ENCODE measurements at places on chromosomes 1 and 21.

- H3K27ac ChIP-seq, result no peak overlapping the region
- no peak overlapping the region for H3K4me3 ChIP-seq
- peaks cover 6% of the 10 kb centered on the region for H3K4me1 ChIP-seq
- DNase-seq, result peak; percentile 81
- no peaks in the 10 kb centered on the region for H3K36me3 ChIP-seq
These were observed 4.5 kb downstream of the TTC24 start for GRCh38 chr1:156583821-156584622.

GRCh38 chr1:185917646-185918045 is 183.5 kb downstream of the HMCN1 start:
- H3K27me3 ChIP-seq, result no peaks in the 10 kb centered on the region
- H3K36me3 ChIP-seq, result no peaks in the 10 kb centered on the region
- no peak overlapping the region for H3K27ac ChIP-seq
- no peak overlapping the region for H3K4me3 ChIP-seq

DNA sequence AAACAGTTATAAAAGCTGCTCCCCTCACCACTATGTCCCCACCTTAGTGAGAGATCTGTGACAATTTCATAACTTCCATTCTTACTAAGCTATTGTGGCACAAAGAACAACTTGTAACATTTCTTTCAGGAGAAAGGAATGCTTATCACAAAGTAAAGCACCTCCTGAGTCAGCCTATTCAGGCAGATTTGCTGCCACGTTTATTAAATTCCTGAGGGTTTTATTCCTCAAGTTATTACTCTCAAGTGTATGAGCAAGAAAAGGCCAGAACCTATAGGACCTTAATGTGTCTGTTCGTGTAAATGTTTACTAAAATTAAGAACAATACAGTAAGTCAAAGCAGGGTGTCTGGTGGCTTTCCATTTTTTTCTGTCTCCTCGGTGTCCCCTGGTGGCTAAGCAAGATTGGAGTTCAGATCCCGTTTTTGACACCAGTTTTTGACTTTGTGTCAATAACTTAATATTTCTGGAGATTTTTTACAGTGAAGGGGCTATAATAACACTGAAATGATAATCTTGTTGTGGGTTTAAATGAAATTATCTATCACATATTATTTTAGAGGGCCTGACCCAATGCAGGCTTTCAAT is 1539.6 kb downstream of the BRINP3 start:
- no peak overlapping the region for H3K4me3 ChIP-seq
- no peaks in the 10 kb centered on the region for H3K4me1 ChIP-seq
- no peaks in the 10 kb centered on the region for H3K36me3 ChIP-seq
- no peaks in the 10 kb centered on the region for H3K27me3 ChIP-seq
- no peak for DNase-seq

DNA sequence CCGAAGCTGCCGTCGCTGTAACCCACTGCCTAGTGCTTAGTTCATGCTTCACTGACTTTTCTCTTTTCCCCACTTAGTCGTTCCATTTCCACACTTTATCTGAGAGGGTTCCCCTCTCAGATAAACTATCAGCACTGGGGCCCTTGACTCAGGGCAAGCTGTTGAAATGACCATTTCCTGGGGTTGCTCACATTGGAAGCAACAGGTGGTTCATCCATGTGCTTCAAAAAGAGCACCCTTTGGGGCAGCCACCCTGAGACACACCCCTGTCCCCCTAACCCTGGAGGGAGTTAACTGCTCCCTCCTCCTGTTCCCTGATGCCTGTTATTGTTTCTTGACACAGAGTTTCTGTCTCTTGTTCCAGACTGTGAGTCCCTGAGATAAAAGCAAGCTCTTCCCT is 107.2 kb downstream of the PTPRU start:
- no peaks in the 10 kb centered on the region for H3K4me1 ChIP-seq
- H3K27me3 ChIP-seq, result no peaks in the 10 kb centered on the region
- no peak for DNase-seq
- H3K36me3 ChIP-seq, result no peaks in the 10 kb centered on the region
- H3K27ac ChIP-seq, result no peak overlapping the region

- no peak overlapping the region for H3K27ac ChIP-seq
- DNase-seq, result no peak
- H3K4me1 ChIP-seq, result no peaks in the 10 kb centered on the region
- H3K36me3 ChIP-seq, result no peaks in the 10 kb centered on the region
These were observed 13.3 kb downstream of the OVAAL start for GRCh38 chr1:180571832-180572636.

DNA sequence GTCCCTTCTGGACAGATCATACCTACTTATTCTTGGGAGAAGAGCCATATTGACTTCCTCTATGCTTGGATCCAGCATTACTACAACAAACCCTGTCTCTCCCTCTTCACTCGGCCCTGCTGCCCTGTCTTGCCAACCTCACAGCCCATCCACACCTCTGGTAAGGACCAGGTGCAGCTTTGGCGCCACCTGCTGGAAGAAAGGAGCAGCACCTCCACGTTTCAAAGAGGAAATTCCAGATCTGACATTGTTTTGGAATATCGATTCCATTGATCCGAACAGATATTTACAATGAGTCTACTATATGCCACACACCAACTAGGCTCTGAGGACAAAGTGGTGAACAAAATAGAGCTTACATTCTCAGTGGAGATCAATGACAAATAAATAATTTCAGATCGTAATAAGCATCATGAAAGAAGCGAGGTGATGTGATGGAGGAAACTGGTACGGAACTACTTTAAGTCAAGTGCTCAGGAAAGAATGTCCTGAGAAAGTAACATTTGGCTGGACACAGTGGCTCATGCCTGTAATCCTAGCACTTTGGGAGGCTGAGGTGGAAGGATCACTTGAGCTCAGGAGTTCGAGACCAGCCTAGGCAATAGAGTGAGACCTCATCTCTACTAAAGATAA is 18.7 kb downstream of the MFSD2A start:
- DNase-seq, result peak; percentile 77
- no peaks in the 10 kb centered on the region for H3K4me1 ChIP-seq
- H3K4me3 ChIP-seq, result no peak overlapping the region
- H3K36me3 ChIP-seq, result no peaks in the 10 kb centered on the region
- H3K27ac ChIP-seq, result no peak overlapping the region

DNA sequence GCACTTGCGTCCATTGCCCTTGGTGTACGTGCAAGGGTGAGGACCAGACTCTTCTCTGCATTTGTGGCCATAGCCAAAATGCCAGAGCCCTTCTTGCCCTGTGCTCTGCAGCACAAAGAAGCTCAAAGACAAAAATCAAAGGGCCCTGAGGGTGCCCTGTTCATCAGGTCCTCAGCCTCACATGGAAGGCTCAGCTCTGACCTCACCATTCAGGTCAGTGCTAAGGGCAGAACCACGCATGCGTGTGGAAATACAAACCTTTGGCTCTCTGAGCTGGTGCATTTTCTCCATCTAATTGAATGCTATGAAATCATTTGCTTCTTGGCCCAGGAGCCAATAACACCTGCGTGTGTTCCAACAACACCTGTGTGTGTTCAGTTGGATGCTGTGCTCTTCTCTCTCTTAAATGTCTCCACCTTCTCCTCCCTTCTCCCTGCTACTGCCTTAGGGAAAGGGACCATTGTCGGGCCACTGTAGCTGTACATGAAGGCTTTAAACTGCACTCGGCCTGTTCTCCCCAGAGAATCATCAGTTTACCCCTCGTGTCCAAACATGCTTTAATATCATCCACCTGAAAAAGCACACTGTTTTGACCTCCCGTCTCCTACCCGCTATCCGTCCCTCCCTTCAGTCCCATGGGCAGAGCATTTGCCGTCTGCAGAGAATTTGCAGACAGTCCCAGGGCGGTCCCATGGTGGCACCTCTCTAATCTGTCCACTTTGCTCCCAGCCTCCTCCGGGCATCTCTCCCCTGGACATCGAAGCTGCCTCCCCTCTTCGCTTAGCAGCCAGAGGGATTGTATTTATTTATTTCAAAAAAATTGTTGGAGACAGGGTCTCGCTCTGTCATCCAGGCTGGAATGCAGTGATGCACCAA is 60.6 kb downstream of the EVA1C start:
- no peak overlapping the region for H3K4me3 ChIP-seq
- peaks cover 55% of the 10 kb centered on the region for H3K36me3 ChIP-seq
- peaks cover 20% of the 10 kb centered on the region for H3K4me1 ChIP-seq

DNA sequence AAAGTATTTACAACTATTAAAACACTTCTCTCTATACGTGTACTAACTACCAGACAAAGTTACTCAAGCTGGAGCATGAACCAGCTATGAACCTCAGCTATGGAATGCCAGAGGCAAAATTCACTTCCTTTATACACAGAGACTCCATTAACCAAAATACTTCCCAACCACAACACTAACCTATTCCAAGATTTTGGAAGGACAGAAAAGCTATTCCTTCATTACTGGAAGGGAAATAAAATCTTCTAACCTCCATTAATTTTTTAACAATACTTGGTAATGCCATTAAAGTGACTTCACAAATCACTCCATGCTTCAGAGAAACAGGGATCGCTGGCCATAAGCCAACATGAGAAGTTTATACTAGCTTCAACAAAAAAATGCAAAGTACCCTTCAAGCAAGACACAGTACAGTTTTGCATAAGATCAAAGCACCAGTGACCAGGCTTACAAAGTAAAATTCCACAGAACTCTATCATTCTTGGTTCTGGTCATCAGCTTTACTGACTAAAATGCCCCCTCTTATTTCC is 58.0 kb downstream of the PUM1 start:
- peaks cover 45% of the 10 kb centered on the region for H3K4me1 ChIP-seq
- H3K4me3 ChIP-seq, result no peak overlapping the region
- no peaks in the 10 kb centered on the region for H3K36me3 ChIP-seq
- no peak for DNase-seq
- H3K27ac ChIP-seq, result no peak overlapping the region
- no peaks in the 10 kb centered on the region for H3K27me3 ChIP-seq

DNA sequence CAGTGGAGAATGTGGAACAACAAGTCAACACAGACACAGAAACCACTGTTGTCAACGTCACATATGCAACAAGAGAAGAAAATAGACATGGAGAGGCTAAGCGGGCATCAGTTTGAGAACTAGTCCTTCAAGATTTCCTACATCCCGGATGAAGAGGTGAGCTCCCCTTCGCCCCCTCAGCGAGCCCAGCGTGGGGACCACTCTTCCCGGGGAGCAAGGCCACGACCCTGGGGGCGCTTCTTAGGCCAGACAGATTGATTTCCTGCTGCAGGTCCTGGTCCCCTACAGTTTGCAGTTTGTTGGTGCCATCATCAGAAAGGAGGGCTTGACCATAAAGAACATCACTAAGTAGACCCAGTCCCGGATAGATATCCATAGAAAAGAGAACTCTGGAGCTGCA is 113.0 kb downstream of the NBPF12 start:
- no peaks in the 10 kb centered on the region for H3K27me3 ChIP-seq
- DNase-seq, result no peak
- no peaks in the 10 kb centered on the region for H3K36me3 ChIP-seq
- H3K4me3 ChIP-seq, result no peak overlapping the region

GRCh38 chr1:243323491-243323890 is 67.7 kb downstream of the SDCCAG8 start:
- no peaks in the 10 kb centered on the region for H3K4me1 ChIP-seq
- no peak overlapping the region for H3K4me3 ChIP-seq
- no peaks in the 10 kb centered on the region for H3K36me3 ChIP-seq
- H3K27me3 ChIP-seq, result no peaks in the 10 kb centered on the region
- no peak for DNase-seq

DNA sequence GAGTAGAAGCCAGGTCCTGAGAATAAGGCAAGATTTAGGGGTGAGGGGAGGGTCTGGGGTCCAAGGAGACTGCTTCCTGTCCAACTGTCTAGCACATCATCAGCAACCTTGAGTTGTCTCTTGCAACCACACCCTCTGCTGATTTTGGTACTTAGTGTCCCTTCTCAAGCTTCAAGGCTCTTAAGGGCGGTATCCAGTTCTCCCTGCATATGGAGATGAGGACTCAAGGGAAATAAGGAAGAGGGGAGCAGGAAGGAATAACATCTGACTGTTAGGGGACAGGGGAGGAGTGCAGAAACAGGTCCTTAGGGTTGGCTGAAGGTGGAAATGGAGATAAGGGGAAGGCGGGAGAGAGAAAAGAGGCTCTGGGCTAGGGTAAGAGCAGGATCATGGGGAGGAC is 12.3 kb downstream of the MYOG start:
- no peak for DNase-seq
- no peaks in the 10 kb centered on the region for H3K4me1 ChIP-seq
- no peaks in the 10 kb centered on the region for H3K36me3 ChIP-seq
- no peaks in the 10 kb centered on the region for H3K27me3 ChIP-seq
- H3K4me3 ChIP-seq, result no peak overlapping the region
- no peak overlapping the region for H3K27ac ChIP-seq

DNA sequence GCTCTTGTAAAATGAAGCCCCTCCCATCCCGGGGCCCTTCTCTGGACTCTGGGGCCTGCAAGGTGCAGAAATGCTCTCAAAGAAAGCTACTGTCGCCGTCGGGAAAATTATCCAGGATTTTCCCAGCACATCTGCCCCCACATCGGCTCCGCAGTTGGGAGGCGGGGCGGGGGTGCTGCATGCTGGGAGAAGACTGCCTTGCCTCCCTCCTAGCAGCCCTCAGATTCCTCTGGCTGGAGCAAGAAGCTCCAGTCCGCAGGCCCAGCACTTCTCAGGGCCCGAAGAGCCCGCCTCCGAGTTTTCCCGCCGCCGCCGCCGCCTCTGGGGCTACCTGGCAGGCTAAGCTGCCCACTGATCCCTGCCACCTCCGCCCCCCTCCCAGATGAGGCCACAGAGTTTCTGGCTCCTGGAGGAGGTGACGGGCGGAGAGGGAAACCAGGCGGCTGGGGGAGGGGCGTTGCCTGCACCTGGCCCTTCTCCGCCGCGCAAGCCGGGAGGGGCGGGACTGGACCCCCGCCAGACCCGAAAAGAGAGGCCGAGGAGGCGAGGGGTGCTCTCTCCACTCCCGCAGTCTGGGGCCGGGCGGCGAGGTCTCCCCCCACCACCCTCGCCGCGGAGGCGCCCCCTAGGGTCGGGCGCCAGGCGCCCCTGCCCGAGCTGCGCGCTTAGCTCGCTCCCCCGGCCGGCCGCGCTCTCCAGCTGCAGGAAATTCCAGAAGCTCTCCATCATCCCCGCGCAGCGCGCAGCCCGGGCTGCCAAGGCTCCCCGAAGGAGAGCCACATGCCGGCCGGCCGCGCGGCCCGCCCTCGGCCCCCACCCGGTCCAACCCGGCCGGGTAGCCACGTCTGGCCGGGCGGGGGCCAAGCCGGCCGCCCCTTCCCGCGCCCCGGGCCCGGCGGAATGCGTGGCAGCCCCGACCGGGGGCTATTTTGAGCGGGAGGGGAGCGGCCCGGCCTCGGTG is 28.8 kb downstream of the AHDC1 start:
- peaks cover 98% of the 10 kb centered on the region for H3K4me1 ChIP-seq
- no peaks in the 10 kb centered on the region for H3K27me3 ChIP-seq
- H3K27ac ChIP-seq, result peak overlapping the region; percentile 96
- no peaks in the 10 kb centered on the region for H3K36me3 ChIP-seq
- peak overlapping the region; percentile 38 for H3K4me3 ChIP-seq

- peaks cover 9% of the 10 kb centered on the region for H3K4me1 ChIP-seq
- H3K27ac ChIP-seq, result no peak overlapping the region
- H3K36me3 ChIP-seq, result no peaks in the 10 kb centered on the region
- no peak overlapping the region for H3K4me3 ChIP-seq
- H3K27me3 ChIP-seq, result no peaks in the 10 kb centered on the region
These were observed 80.8 kb downstream of the SASS6 start for GRCh38 chr1:100051893-100052292.
